ENCODE measurements at places on chromosomes 3 and 15.
A peak's percentile ranks its signal among the peaks of the same experiment; 100 is the strongest.

DNA sequence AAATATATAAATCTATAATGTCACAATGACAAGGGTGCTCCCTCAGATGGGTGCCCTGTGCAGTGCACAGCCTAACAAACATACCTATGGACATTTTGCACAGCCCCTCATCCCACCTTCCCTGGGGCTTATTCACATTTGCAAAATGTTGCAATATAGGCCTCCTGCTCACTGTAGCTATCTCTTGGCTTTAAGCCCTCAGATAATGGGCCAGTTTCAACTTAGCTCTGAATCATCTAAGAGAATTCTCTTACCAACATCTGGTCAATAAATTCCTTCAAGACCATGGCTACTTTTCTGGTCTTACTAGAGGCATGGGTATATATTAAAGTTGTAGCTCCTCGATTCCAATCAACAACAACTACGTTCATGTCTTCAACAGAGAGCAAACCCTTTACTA lies 17.9 kb downstream of the LIPH start:
- no peak for DNase-seq

GRCh38 chr3:94402126-94402525 lies 339.3 kb downstream of the NSUN3 start:
- DNase-seq, result no peak

DNA sequence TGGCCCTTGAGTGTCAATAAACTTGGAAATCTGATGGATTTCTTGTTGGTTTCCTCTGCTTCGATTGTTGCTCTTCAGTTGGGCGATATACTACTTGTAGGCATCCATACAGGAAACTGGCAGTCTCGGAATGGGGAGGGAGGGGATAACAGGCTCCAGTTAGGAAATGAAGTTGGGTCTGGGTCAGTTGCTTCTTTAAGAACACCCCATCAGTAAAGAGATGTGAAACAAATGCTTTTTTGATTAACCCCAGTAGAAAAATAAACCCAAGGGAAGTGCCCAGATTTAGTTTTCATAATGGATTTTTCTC lies 681 bp downstream of the CHMP2B start:
- no peak for DNase-seq

GRCh38 chr3:118823626-118824025 lies 211.0 kb downstream of the IGSF11 start:
- no peak for DNase-seq

GRCh38 chr3:61250784-61251173 lies 473 bp downstream of the FHIT start:
- DNase-seq, result no peak

DNA sequence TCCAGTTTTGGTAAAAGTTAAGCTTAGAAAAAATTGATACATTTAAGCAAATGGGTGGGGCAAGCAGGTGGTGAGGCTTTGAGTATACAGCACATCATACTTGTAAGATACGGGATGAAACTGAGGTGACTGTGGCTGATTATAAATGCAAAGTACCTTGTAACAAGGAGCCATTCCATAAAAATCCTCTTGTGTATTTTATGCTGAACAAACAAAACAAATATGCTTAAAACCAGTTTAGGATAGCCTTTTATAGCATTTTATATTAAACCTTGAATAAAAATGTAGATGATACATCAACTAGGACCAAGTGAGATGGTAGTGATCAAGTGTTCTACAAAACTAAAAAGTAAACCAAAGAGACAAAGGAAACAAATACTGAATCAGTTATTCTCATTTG lies 3.4 kb downstream of the PLSCR1 start:
- DNase-seq, result no peak

GRCh38 chr15:96838081-96838480 lies 507.6 kb downstream of the NR2F2 start:
- no peak for DNase-seq

DNA sequence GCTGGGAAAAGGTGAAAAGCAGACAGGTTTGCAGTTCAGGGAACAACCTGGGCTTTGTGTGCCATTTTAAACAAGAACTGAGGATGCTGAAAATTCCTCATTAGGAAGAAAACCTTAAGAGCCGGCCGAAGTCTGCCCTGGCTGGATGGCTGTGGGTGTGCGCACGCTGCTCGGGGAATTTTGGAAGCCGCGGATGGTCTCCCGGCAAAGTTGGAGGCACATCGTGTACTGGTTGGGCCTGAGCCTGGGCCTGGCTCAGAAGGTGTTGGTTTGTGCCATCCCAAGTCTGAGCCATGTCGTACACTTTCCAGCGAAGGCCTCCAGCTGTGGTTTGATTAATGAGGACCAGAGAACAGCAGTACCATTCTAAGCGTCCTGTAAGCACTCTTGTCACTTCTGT lies 188.2 kb downstream of the ATP10A start:
- no peak for DNase-seq

GRCh38 chr3:134775831-134776230 lies 19.2 kb upstream of the EPHB1 start:
- DNase-seq, result no peak

- DNase-seq, result no peak
Observed at GRCh38 chr3:15948388-15948787, 150.6 kb upstream of the ANKRD28 start.

DNA sequence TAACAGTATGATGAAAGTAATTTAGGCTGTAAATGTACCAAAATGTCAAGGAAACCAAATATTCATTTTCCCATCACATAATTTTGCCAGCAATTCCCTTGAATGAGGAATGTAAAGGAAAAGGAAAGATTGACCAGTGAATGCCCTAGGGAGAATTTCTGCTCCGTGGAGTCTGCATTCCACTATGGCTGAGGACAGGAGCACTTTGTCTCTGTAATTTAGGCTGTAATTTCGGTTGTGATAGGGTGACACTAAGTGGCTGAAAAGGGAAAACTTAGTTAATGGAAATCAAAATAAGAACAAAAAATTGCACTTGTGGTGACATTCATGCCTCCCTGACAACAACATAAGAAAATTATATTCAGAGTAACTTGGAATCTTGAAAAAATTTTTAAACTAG lies 8.3 kb upstream of the TMEM207 start:
- no peak for DNase-seq

GRCh38 chr3:45881078-45882022 lies 5.0 kb upstream of the CCR9 start:
- DNase-seq, result no peak

GRCh38 chr3:187968883-187969580 lies 184.9 kb upstream of the LPP start:
- no peak for DNase-seq

DNA sequence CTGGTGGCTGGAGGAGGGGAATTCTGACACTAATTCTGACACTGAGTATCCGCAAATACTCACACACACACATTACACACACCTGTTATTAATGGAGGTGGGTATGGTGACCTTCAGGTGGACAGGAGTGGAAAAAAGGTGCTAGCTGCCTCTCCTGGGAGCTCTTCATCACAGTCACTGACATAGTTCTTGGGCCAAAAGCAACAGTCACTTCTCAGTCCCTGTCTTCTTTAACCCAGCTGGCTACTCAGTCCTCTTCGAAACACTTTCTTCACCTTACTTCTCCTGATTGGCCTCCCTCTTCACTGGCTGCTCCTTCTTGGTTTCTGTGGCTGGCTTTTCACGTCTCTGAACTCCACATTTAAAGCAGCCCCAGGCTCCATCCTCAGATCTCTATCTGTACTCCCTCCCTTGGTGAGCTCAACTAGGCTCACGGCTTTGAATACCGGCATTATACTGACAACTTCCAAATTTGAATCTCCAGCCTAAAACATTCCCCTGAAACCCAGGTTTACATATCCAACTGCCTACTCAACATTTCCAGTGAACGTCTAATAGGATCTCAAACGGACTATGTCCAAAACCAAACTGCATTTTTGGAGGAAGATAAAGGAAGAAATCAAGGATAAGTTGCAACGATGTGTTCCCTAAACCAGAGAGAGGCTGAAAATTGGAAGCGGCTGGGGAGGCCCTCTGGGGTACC lies 53.2 kb upstream of the HEG1 start:
- no peak for DNase-seq

GRCh38 chr3:156793400-156793799 lies 32.8 kb upstream of the LEKR1 start:
- DNase-seq, result no peak

DNA sequence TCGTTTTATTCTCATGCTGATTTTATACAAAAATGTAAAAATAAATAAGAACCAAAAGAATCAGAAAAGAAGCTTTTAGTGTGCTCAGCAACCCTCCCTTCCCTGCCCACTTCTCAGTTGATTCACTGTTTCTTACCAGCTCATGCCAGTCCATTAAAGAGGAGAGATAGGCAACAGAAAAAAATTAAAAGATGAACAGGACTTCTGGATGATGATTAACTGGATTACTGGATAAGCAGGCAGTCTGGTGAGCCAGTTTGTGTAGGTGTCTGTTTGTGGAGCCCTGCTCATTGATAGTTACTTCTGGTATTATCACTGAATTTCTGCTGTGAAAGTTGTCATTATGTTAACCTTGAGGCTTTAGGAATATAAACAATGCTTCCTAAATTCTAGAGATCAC lies 15.1 kb upstream of the GPR171 start:
- no peak for DNase-seq

GRCh38 chr3:23547905-23548650 lies 257.7 kb upstream of the UBE2E1 start:
- no peak for DNase-seq

GRCh38 chr15:88918738-88919137 lies 5.6 kb upstream of the MFGE8 start:
- DNase-seq, result no peak

- no peak for DNase-seq
Observed at GRCh38 chr3:129441215-129441614, 1.2 kb downstream of the IFT122 start.

GRCh38 chr3:114706591-114707232 lies 412.9 kb downstream of the TIGIT start:
- no peak for DNase-seq

DNA sequence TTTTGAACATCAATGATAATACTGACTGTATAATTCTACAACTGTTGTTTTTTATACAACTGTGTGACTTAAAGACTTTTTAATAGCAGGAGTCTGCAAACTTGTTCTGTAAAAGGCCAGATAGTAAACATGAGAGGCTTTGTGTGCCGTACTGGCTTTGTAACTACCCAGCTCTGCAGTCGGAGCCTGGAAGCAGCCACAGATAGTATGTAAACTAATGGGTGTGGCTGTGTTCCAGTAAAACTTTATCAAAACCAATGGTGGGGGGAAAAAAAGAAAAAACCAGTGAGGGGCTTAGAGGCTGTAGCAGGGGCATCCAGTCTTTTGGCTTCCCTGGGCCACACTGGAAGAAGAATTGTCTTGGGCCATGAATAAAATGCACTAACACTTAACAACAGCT lies 11.9 kb downstream of the ASB7 start:
- DNase-seq, result no peak

DNA sequence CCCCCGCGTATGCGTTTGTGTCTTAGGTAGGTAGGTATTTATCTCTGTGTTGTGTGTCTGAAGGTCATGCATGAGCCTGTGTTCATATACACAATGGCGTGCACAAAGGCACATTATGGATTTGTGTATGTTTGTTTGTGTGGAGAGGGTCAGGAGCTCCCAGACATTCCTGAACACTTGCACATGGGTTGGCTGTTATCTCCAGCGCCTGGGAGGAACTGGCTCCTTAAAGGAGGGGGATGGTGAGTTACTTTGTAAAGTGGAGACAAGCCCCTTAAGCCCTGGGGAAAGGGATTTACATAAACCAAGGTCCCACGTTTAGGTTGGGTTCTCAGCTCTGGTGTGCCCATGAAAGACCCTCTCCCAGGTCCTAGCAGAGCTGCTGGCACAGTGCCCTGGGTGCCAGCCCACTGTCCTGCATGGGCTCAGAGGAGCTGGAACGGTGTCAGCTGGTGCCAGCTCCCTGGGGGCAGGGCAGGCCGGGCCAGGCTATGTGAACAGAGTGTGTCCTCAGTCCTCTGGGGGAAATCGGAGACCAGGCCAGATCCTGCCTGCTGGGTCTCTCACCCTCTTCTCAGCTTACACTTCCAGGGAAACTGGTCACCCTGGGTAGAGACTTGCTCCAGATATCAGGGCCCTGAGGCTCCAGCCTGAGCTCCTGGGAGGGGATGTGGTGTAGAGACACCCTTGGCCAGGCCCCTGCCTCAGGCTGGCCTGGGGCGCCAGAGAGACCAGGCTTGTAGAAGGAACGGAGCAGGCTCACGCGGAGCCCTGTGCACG lies 25.1 kb downstream of the SNX33 start:
- no peak for DNase-seq

DNA sequence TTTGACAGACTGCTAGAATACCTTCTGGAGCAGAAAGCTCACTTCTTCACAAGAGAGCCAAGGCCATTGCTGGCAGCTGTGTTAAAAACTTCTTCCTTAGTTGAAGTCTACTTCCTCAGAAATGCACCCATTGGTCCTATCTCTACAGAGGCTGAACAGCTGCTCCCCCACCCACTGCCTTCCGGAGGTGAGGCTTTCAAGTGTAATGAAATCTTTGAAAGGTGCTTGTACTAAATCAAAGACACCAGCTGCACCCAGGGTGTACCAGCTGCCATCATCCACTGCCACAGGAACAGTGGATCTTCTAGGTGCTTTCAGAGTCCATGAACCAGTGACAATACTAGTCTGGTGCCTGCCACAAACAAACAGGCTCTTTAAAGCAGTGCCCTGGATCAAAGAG lies 26.4 kb upstream of the HERC1 start:
- peak; percentile 95 for DNase-seq

DNA sequence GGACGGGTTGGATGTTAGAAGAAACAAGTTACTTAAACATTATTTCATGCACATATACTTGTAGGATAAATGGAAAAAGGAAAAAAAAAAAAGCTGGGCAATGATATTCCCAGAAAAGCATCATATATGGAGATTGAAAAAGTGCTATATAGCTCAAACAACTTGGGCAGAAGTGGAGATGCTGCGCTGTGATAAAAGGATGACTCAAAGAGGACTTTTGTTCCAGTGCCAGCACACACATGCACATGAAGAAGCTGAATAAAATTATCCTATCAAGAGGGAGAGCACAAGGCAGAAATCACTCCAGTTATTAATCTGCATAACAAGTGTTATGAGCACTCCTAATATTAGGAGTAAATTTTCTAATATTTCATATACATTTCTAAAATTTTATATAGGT lies 30.9 kb downstream of the FRMD4B start:
- DNase-seq, result no peak

DNA sequence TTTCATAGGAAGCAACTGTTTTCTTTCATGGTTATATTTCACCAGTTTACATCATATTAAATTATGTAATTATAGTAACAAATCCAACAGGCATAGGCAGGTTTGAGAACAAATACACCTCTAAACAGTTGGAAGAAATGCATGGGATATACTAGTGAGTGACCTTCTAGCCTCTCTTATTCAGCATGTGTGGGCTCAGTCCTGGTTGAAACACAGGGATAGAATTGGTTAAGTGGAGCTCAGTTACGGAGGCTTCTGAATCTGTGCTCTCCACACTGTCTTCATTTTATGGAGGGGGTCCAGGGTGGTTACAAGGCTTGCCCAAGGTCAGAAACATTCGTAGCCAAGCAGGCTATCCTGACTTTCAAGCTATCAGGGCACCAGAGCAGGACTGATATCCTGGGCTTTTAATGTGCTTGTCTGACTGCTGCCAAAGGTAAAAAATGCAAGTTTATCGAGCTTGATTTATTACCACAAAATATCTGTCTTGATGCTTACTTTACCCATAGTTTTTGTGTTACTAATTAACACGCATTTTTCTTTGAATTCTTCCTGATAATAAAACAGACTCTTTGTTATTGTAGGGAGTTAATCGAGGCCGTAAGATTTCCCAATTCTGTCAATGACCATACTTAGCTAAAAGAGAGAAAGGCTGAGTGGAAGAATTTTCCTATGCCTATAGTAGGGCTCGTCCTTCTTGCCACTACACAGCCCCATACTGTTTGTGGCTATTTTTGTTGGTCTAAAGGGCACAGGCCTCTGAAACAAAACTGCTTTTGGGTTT lies 89.6 kb downstream of the FILIP1L start:
- no peak for DNase-seq

Data from NCI-H524 treated with DMSO at 0.1 percent for 48 hours (cell line).